ENCODE measurements at places on chromosomes 4 and X. TPM values are rescaled to one million over a fixed set of nuclear protein-coding genes. Genes with fewer than 3 reads are reported as not detected.

The LRBA gene
- total RNA-seq: 25.3 TPM

The EPHA5 gene
- total RNA-seq: 1.3 TPM

GRCh38 chrX:16103625-16104024, 19.7 kb upstream of the GRPR start:
- no peak overlapping the region for H3K27ac ChIP-seq
- H3K4me3 ChIP-seq: no peak overlapping the region
- H3K4me1 ChIP-seq: no peaks in the 10 kb centered on the region
- no peaks in the 10 kb centered on the region for H3K36me3 ChIP-seq
- no peak for DNase-seq

DNA sequence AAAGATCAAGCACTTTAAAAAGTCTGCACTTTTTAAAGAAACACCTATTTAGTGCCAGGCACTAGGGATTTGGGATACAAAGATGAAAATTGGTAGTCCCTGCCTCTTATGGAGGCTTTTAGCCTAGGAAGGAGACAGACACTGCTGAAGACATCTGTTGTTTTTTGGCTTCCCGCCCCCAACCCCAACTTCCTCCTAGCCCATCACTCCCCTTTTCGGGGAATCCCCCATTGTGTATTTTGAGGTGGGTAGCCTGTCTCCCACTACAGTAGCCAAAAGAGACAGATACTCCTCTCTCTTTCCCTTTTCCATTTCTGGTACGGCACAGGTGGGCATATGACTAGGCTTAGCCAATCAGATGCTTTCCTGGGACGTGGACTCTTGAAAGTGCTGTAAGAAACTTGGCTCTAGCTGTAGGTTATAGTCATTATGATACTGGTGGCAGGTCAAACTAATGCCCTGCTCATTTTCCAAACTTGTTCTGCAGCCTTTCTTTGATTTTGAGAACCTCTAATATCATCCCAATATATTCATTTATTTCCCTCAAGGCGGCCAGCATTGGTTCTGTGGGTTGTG, 194.6 kb upstream of the RBPJ start:
- DNase-seq: no peak
- H3K36me3 ChIP-seq: no peaks in the 10 kb centered on the region
- H3K4me1 ChIP-seq: no peaks in the 10 kb centered on the region
- H3K4me3 ChIP-seq: no peak overlapping the region
- no peaks in the 10 kb centered on the region for H3K27me3 ChIP-seq
- no peak overlapping the region for H3K27ac ChIP-seq

DNA sequence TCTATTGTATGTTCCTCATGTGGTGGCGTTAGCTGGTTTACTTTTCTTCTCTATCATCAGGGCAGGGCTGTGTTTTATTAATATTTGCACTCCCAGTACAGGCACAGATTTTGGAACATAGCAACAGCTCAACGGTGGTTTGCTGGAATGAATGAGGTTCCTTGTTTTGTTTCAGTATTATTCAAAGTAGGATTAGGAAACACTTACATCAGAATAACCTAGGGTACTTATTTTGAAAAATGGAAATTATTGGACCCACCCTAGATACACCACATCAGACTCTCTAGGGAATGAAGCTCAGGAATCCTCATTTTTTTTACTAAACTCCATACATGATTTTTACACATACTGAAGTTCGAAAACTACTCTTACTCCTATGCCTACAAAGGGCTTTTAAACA, 108.8 kb upstream of the ENPEP start:
- H3K4me3 ChIP-seq: no peak overlapping the region
- no peaks in the 10 kb centered on the region for H3K36me3 ChIP-seq
- DNase-seq: no peak
- H3K27ac ChIP-seq: no peak overlapping the region
- peaks cover 3% of the 10 kb centered on the region for H3K4me1 ChIP-seq

GRCh38 chr4:52201715-52202114, 150.6 kb downstream of the SPATA18 start:
- no peak overlapping the region for H3K27ac ChIP-seq
- no peak for DNase-seq
- no peaks in the 10 kb centered on the region for H3K4me1 ChIP-seq
- H3K36me3 ChIP-seq: no peaks in the 10 kb centered on the region
- H3K27me3 ChIP-seq: no peaks in the 10 kb centered on the region

GRCh38 chr4:41072021-41072777, 142.1 kb downstream of the APBB2 start:
- no peak for DNase-seq
- no peaks in the 10 kb centered on the region for H3K36me3 ChIP-seq
- H3K4me1 ChIP-seq: no peaks in the 10 kb centered on the region
- no peak overlapping the region for H3K4me3 ChIP-seq

DNA sequence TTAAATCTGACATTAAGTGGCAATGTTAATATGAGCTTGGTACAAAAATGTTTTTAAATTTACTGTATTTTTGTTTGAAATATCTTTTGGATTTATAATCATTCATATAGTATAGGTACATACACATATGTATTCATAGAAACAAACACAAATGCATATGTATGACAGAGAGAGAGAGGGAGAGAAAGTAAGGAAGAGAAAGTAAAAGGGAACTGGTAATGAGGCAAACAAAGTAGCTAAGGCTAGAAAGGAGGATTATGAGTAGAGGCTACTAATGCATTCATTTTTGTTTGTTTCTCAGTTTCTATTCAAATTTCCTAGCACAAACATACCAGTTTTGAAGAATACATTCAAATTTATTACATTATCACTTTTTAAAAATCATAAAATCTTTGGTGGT, 132.4 kb downstream of the GLRA3 start:
- no peaks in the 10 kb centered on the region for H3K27me3 ChIP-seq
- no peak for DNase-seq
- no peaks in the 10 kb centered on the region for H3K36me3 ChIP-seq
- H3K27ac ChIP-seq: no peak overlapping the region
- H3K4me1 ChIP-seq: no peaks in the 10 kb centered on the region

- no peaks in the 10 kb centered on the region for H3K27me3 ChIP-seq
- DNase-seq: no peak
- H3K4me3 ChIP-seq: no peak overlapping the region
- no peaks in the 10 kb centered on the region for H3K4me1 ChIP-seq
- H3K27ac ChIP-seq: no peak overlapping the region
These were observed 21.9 kb upstream of the ZNF81 start for GRCh38 chrX:47814851-47815250.

The NSD2 gene
- 31.3 TPM for total RNA-seq

DNA sequence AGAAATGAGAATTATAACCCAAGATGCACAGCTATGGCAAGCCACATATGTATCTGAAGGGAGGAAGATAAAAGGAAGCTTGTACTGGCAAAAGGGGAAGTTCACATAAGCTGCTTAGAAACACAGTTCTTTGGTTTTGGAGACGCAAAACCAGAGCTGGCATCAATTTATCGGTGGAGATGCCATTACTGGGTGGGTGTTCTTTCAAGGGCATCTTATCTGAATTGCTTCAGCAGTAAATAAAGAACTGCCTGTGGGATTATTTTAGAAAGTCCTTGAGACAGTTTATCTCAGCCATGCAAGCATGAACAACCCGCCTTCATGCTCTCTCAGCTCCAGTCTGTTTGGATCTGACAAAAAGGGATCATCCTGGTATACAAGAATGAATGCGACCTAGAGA, 60.8 kb downstream of the DDX60 start:
- H3K36me3 ChIP-seq: no peaks in the 10 kb centered on the region
- no peak overlapping the region for H3K27ac ChIP-seq
- H3K4me1 ChIP-seq: no peaks in the 10 kb centered on the region
- no peak overlapping the region for H3K4me3 ChIP-seq
- H3K27me3 ChIP-seq: no peaks in the 10 kb centered on the region

DNA sequence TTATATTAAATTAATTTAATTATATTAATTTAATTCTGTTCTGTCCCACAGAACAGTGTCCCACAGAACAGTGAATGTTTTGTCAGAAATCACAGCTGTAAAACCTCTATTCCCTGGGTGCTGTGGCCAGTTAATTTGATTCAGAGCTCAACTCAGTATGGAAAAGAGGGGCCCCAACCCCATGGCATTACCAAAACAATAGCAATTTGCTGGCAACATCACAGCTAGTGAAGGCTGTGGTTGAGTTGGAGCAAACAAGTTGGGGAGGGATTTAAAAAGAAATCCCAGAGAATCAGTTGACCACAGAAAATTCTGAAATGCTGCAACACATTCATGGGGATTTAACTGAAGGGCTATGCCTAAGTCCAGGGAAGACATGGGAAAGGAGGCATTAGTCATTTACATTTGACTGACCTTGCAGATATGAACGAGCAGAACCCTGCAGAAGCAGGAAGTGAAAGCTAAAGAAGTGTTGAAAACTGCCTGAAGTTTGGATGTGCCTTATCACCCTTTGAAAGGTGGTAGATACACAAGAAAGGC, 30.1 kb downstream of the PDHA2 start:
- H3K27me3 ChIP-seq: no peaks in the 10 kb centered on the region
- no peaks in the 10 kb centered on the region for H3K36me3 ChIP-seq
- no peak overlapping the region for H3K27ac ChIP-seq
- H3K4me3 ChIP-seq: no peak overlapping the region
- no peak for DNase-seq
- H3K4me1 ChIP-seq: no peaks in the 10 kb centered on the region

The CT47B1 gene
- not detected for total RNA-seq

- H3K4me3 ChIP-seq: no peak overlapping the region
- H3K27me3 ChIP-seq: no peaks in the 10 kb centered on the region
- no peaks in the 10 kb centered on the region for H3K4me1 ChIP-seq
- H3K27ac ChIP-seq: no peak overlapping the region
- no peaks in the 10 kb centered on the region for H3K36me3 ChIP-seq
- DNase-seq: no peak
These were observed 30.7 kb downstream of the SLC4A4 start for GRCh38 chr4:71369536-71369935.

The TAF7L gene
- total RNA-seq: 0.27 TPM

DNA sequence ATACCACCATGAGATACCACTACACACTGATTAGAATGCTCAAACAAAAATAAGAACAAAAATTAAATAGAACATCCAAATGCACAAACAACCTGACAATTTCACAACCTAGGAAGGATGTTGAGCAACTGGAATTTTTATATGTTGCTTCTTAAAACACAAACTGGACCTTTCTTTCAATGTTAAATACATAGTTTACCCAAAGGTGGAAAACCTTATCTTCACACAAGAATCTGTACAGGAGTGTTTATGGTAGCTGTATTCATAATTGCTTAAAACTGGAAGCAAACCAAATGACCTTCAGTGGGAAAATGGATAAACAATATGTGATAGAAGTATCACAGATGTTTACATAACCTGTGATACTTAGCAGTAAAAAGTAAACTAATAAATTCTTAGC, 573.8 kb downstream of the MAGEB5 start:
- no peak overlapping the region for H3K27ac ChIP-seq
- no peak overlapping the region for H3K4me3 ChIP-seq
- no peaks in the 10 kb centered on the region for H3K27me3 ChIP-seq
- DNase-seq: no peak
- H3K4me1 ChIP-seq: no peaks in the 10 kb centered on the region

- no peaks in the 10 kb centered on the region for H3K4me1 ChIP-seq
- DNase-seq: no peak
- no peaks in the 10 kb centered on the region for H3K36me3 ChIP-seq
- H3K27me3 ChIP-seq: no peaks in the 10 kb centered on the region
- H3K4me3 ChIP-seq: no peak overlapping the region
These were observed 114.3 kb upstream of the EMCN start for GRCh38 chr4:100632163-100632562.

- no peak overlapping the region for H3K4me3 ChIP-seq
- H3K27me3 ChIP-seq: no peaks in the 10 kb centered on the region
- peaks cover 8% of the 10 kb centered on the region for H3K4me1 ChIP-seq
- no peaks in the 10 kb centered on the region for H3K36me3 ChIP-seq
These were observed 82.7 kb downstream of the SORCS2 start for GRCh38 chr4:7275067-7275466.

DNA sequence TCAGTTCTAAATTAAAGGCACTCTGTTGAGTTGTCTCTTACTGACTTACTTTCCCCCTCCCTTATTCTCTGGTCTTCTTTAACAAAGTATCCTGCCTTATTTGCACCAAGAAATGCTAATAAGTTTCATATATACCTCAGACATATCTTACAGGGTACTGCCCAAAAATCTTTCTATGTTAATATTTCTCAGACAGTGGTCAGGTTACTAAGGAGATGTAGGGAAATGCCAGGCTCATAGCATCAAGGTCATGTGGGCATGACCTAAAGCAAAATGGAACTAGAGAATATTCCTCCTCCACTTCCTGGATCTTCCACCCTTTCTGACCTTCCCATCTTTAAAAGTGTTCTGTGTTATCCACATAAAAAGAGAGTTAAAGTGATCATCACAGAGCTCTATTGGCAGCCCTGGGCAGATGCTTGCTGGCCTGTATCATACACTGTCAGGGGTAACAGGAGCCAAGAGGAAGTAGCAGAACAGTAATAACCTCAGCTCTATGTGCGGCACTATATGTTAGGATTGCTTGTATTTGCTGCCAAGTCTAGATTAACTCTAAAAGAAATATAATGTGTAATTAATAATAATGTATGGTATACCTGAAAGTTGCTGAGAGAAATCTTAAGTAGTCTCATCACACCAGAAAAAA, 74.3 kb downstream of the IQCM start:
- DNase-seq: no peak
- no peaks in the 10 kb centered on the region for H3K36me3 ChIP-seq
- no peaks in the 10 kb centered on the region for H3K4me1 ChIP-seq
- no peak overlapping the region for H3K4me3 ChIP-seq
- H3K27ac ChIP-seq: no peak overlapping the region

All from astrocyte (in vitro differentiated cells and primary cell).